ENCODE measurements at places on chromosomes 1 and 21.

DNA sequence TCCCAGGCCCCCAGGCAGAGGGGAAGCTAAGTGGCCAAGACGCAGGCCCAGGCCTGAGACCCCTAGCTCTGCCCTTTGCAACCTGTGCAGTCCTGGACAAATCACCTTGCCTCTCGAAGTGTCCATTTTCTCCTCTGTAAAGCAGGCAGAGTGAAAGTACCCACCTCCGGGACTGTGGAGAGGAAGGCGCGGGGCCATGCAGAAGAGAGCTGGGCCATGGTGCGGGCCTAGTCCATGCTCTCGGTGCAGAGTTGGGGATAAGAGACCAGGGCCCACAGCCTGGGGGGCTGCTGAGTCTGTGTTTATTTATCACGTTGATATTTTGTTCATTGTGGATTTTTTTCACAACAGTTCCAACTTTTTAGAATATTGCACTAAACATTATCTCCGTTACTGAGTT lies 160.2 kb upstream of the VAMP3 start:
- DNase-seq, result no peak

GRCh38 chr1:104132382-104132973 lies 382.8 kb downstream of the AMY1C start:
- no peak for DNase-seq

GRCh38 chr21:33539616-33540015 lies 2.3 kb downstream of the GART start:
- no peak for DNase-seq

DNA sequence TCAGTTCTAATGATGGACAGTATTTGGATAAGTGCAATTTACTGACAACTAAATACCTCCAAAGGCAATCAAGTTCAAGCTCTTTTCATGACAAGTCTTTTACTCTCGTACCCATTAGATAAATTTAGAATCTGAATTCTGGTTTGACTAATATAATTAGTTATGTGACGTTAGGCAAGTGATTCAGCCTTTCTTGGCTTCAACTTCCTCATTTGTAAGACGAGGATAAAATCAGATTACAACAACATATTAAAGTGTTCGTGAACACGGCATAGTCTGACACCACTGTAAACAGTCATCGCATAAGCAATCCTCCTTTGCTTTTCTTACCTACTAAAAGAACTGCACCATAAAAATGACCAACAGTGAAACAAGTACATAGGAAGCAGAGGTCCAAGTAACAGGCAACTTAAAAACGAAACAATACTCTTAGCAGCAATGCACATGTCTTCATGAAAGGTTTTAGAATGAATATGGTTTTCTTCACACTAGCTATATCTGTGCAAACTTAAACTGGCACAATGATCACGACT lies 25.7 kb downstream of the COA6 start:
- DNase-seq, result no peak

- no peak for DNase-seq
Observed at GRCh38 chr1:212860713-212861581, 2.9 kb downstream of the FLVCR1 start.

GRCh38 chr1:70745199-70745598 lies 302.4 kb downstream of the PTGER3 start:
- no peak for DNase-seq

- no peak for DNase-seq
Observed at GRCh38 chr1:214120951-214121350, 133.2 kb downstream of the PROX1 start.

DNA sequence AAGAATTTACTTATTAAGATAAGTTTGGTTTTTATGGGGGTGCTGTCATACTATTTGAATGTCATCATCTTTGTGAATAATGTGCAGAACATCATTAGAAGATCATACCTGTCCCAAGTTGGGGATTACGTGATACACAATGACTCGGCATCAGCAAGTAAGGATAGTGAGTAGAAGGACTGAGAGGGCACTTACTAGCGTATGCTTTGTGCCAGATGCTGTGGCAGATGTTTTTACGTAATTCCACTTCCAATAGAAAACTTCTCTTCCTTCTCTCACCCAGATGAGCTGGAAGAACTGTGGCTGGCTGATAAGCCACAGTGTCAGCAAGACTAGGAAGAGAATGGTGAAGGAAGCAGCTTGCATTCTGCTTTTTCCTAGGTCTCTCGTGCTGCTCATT lies 28.1 kb upstream of the TGFB2 start:
- DNase-seq, result no peak

DNA sequence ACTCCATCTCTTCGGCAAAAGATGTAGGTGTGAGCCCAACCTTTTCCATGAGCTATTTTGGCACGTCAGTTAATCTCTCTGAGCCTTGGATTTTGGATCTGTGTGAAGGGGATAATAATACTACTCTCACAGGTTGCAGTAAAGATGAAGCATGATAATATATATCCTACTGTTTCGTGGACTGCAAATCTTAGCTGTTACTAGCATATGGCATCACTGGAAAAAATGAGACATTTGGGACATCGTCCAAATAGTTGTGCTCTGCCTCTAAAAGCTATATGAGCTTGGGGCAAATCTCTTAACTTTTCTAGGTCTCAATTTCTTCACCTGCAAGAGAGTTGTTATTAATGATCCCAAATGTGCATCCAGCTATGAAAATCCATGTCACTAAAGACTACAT lies 147.4 kb upstream of the ZRANB2 start:
- DNase-seq, result no peak

- no peak for DNase-seq
Observed at GRCh38 chr1:184152974-184153373, 101.4 kb downstream of the TSEN15 start.

DNA sequence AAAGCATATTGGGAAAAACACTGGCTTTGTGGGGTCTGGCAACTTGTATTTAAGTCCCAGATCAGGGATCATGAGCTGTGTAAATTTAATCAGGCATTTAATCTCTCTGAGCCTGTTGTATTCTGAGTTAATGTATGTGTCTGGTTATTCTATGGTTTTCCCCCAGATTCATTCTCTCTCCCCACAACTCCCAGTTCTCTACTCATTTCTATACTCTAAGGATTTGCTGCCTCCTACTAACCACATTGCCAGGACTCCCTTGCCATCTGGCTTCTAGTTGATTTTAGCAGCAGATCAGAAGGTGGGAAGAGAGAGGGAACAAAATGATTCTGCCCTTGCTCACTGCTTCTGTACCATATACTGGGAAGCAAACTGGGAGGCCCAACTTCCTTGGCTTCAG lies 31.4 kb upstream of the S1PR1 start:
- DNase-seq, result no peak

DNA sequence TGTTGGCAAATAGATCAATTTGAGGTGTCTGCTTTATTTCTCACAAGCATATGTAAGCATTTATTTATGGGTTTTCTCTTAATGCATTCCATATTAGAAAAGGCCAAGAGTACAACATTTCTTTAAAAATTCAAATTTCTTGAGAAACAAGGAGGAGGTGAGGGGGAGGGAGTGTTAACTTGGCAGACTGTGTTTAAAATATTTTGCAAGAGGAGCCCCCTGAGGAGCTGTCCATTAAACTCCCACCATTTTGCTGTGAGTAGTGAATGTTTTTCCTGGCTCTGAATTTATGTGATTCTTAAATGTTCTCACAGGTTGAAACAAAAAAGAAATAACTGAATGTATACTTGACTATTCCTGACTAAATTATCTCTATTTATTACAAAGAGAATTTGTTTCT lies 363.8 kb downstream of the PTPRC start:
- no peak for DNase-seq

GRCh38 chr1:109937738-109938137 lies 27.1 kb downstream of the CSF1 start:
- DNase-seq, result no peak

DNA sequence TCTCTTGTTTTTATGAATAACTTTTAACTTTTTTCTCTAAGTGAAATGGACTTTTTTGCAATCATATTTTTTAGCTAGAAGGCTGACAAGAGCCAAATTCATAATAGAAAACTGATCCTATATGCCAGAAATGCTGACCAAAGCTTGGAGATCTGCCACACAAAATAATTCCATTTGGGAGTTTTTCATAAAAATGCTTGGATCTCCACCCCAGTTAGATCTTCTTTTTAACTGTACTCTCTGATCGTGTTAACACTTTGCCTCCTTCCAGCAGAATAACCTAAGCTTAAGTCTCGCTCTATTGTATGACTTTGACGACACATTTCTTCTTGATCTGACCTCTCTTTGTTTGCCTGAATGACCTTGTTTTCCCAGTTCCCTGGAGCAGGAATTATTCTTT lies 16.8 kb downstream of the FLG2 start:
- DNase-seq, result no peak

GRCh38 chr1:63668298-63668697 lies 75.1 kb downstream of the PGM1 start:
- no peak for DNase-seq

- no peak for DNase-seq
Observed at GRCh38 chr1:234186037-234186688, 187.1 kb upstream of the COA6 start.

- DNase-seq, result no peak
Observed at GRCh38 chr1:209388358-209388757, 195.2 kb upstream of the CAMK1G start.

GRCh38 chr1:199472018-199472417 lies 555.5 kb upstream of the NR5A2 start:
- DNase-seq, result no peak

GRCh38 chr21:44539991-44540666 lies at the start of gene KRTAP10-1:
Gene KRTAP10-1, minus strand, starts transcription at chr21:44540195. Its CDS starts 45 bp downstream, at chr21:44540150.
- DNase-seq, result no peak

DNA sequence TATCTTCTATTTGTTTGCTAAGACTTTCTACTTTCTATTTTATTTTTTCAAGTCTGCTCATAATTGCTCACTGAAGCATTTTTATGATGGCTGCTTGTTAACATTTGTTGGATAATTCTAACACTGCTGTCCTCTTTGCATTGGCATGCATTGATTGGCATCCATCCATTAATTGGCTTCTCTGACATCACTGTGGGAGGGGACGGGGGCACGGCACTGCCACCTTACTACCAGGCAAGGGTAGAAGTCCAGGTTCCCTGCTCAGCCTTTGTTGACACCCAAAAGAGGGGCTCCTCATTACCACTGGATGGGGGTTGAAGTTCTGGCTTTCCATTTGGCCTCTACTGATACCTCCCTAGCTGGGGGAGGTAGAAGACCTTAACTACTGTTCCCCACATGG lies 11.5 kb upstream of the ABCG1 start:
- DNase-seq, result no peak

DNA sequence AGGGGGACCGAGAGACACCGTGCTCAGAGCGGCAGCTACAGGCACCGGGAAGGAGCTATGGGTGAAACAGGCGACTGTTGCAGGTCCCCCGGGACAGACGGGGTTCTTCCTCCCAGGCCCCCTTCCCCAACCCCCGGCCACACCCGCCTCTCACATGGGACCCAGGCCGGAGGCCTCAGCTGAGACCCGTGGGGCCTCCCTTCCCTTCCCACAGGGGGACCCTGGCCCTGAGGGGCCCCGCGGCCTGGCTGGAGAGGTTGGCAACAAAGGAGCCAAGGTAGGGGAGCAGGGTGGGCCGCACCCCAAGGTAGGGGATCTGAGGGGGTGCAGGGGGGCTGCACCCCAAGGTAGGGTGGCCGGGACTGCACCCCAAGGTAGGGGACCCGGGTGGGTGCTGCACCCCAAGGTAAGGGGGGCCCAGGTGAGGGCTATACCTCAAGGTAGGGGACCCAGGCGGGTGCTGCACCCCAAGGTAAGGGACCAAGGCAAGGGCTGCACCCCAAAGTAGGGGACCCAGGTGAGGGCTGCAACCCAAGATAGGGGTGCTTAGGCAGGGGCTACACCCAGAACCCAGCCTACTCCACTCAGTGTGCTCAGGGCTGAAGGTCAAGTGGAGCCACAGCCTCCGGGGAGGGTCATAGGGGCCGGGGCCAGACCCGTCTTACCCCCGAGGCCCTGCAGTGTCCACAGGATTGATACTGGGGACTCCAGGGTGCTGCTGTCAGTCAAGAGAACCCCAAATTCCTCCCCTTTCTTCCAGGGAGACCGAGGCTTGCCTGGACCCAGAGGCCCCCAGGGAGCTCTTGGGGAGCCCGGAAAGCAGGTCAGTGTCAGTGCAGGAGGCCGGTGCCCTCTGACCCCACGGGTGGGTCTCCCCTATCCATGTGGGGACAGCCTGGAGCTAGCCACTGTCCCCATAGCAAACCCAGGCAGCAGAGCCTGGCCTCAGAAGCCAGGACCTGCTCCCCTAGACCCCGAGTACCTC lies 22.7 kb downstream of the COL6A2 start:
- no peak for DNase-seq

DNA sequence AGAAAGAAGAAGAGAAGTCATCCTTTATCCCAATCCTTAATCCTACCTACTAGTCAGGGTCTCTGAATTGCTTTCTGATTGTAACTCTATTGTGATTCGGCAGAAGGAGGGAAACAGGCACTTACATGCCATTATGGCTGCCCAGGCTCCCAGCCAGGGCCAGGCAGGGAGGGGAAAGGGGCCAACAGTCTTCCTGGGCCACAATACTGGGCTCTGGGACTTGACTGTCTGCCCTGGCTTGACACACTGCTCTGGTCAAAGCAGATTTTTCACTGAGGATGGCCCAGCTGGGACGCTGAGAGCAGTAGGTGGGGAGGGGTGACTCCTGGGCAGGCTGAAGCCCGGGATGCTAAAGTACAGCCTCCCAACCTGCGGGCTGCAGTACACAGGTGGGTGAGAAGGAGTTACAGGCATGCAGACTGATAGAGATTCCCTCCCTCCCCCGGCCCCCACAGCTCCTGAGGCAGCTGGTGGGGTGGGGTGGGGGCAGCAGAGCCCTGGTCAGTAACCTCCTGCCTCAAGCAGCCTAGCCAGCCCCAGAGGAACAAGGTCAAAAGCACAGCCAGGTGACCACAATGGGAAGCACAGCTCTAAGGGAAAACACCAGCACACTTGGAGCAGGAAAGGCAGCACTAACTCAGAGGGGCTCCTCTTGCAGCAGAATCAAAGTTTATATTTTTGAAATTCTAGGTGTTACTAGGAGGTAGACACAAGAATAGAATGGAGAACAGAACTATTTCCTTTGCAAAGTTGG lies 25.3 kb downstream of the KCND3 start:
- DNase-seq, result no peak

DNA sequence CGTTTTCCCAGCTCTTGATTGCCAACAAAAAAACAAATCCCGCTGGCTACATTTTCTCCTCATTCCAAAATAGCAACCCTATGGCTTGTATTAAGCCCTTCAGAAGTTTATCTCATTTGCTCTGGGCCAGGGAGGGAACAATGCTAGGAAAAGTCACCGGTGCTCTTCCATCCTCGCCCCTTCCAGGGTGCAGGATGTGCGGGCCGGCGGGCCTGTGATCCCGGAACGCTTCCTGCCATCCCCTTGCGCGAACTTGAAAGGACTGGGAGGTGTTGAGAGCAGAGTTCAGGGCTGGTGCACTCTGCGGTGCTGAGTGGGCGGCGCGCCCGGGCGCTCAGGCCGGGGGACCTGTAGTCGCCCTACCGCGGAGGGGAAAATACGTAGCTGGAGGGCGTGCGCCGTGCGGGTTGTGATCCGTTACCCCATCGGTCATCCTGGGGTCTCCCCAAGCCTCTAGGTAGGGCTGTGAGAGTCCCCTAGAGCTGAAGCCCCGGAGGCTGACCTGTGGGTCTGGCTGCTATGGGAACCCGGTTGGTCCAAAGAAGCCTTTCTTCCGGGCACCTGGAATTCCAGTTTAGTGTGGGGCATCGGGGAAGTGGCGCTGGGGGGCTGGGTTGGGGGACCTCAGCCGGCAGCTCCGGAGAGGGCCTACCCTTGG lies 13.1 kb downstream of the NR5A2 start:
- no peak for DNase-seq

Measured in NCI-H1048 (cell line).